ENCODE measurements at places on chromosomes 2 and 18.
A peak's percentile ranks its signal among the peaks of the same experiment; 100 is the strongest.

GRCh38 chr2:124810132-124810531, 785.0 kb downstream of the CNTNAP5 start:
- H3K27ac ChIP-seq = no peak overlapping the region
- H3K4me1 ChIP-seq = no peaks in the 10 kb centered on the region
- no peaks in the 10 kb centered on the region for H3K27me3 ChIP-seq
- H3K4me3 ChIP-seq = no peak overlapping the region
- peak; percentile 44 for DNase-seq

DNA sequence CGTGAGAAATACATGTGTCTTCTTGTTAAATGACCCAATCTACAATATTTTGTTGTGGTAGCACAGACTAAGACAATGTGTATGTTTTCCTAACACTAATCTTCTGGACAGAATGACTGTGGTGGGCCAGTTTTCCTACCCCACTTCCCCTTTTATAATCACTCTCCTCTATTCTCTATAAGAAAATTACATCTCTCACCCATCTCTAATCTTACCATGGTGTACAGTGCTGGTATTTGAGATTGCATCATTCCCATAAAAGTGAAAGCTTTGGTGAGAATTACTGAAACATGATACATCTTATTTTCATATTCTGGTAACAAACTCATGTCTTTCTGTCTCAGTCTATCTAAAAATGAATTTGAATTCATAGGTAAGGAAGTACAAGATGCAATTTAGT, 40.5 kb downstream of the CAVIN2 start:
- peak; percentile 17 for DNase-seq
- H3K4me1 ChIP-seq = no peaks in the 10 kb centered on the region
- peaks cover 2% of the 10 kb centered on the region for H3K27me3 ChIP-seq
- H3K4me3 ChIP-seq = no peak overlapping the region
- no peaks in the 10 kb centered on the region for H3K36me3 ChIP-seq

DNA sequence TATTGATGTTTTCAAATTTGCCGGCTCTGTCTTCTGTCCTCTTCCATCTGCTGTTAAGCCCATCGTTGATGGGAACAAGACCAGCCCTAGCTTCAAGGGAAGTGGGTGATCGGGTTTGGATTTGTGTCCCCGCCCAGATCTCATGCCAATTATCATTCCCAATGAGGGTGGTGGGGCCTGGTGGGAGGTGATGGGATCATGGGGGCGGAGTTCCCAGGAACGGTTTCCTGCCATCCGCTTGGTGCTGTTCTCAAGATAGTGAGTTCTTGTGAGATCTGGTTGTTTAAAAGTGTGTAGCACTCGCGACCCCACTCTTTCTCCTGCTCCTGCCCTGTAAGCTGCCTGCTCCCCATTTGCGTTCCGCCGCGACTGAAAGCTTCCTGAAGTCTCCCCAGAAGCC, 9.5 kb downstream of the ASB18 start:
- no peaks in the 10 kb centered on the region for H3K36me3 ChIP-seq
- H3K27ac ChIP-seq = no peak overlapping the region
- no peaks in the 10 kb centered on the region for H3K4me1 ChIP-seq
- peaks cover 5% of the 10 kb centered on the region for H3K27me3 ChIP-seq
- DNase-seq = no peak

DNA sequence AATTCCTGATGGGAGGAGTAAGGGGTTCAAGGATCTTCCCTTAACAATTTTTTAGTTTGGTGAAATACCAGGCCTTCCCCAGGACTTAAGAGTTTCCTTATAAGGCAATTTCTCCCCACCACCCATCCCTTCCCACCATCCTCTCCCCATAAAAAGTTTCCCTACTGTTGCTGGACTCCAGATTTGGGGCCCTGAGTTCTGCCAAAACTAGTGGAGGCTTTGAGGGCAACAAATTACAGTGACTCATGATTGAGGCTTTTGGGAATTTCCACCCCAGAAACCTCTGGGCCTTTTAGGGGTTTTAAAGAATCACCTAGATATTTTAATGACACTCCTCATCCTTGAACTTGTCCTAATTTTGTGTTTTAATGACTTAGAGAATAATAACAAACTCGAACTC, 14.3 kb upstream of the EN1 start:
- H3K4me3 ChIP-seq = no peak overlapping the region
- H3K4me1 ChIP-seq = no peaks in the 10 kb centered on the region
- no peak overlapping the region for H3K27ac ChIP-seq
- H3K36me3 ChIP-seq = no peaks in the 10 kb centered on the region
- peaks cover 51% of the 10 kb centered on the region for H3K27me3 ChIP-seq

DNA sequence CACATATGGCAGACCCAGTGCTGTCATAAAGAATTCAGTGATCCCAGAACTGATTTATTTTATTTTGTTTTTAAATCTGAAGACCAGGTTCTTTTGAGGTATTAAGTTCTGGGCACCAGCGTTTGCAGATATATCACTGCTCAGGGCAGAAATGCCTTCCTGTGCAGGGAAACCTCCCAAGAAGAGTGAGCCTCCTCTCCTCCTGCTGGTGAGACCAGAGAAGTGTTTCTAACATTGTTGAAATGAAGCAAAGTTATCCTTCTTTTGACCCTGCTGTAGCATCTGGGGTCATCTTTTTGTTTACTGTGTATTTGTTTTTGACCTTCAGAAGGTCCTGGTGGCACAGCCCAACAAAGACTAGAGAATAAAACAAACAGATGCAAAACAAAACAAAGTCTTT, 94.0 kb downstream of the AQP4 start:
- no peak for DNase-seq
- no peaks in the 10 kb centered on the region for H3K36me3 ChIP-seq
- H3K27ac ChIP-seq = no peak overlapping the region
- H3K27me3 ChIP-seq = no peaks in the 10 kb centered on the region

Data from IMR-90 (cell line).